ENCODE measurements at places on chromosomes 12 and 14. TPM values are rescaled to one million over a fixed set of nuclear protein-coding genes. Genes with fewer than 3 reads are reported as not detected.

KCNC2 gene
- total RNA-seq = 0.41 TPM

ZNF385A gene
- total RNA-seq = 18.6 TPM

SIRT4 gene
- total RNA-seq = 3.3 TPM

NFATC4 gene
- total RNA-seq = 120 TPM

CD163 gene
- total RNA-seq = 254 TPM

PZP gene
- not detected for total RNA-seq

DNA sequence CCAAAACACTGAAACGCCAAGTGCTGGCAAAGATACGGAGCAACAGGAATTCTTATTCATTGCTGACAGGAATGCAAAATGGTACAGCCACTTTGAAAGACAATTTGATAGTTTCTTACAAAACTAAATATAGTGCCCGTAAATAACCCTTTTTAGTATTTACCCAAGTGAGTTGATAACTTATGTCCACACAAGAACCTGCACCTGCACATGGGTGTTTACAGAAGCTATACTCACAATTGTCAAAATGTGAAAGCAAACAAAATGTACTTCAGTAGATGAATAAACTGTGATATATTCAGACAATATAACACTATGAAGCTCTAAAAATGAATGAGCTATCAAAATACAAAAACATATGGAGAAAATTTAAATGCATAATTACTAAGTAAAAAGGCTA is 86.6 kb downstream of the ATXN7L3B start:
- no peak for DNase-seq

- no peak for DNase-seq
Observed at GRCh38 chr12:83172866-83173649, 486.4 kb downstream of the TMTC2 start.

- no peak for DNase-seq
Observed at GRCh38 chr12:46548605-46549071, 176.1 kb upstream of the SLC38A2 start.

DNA sequence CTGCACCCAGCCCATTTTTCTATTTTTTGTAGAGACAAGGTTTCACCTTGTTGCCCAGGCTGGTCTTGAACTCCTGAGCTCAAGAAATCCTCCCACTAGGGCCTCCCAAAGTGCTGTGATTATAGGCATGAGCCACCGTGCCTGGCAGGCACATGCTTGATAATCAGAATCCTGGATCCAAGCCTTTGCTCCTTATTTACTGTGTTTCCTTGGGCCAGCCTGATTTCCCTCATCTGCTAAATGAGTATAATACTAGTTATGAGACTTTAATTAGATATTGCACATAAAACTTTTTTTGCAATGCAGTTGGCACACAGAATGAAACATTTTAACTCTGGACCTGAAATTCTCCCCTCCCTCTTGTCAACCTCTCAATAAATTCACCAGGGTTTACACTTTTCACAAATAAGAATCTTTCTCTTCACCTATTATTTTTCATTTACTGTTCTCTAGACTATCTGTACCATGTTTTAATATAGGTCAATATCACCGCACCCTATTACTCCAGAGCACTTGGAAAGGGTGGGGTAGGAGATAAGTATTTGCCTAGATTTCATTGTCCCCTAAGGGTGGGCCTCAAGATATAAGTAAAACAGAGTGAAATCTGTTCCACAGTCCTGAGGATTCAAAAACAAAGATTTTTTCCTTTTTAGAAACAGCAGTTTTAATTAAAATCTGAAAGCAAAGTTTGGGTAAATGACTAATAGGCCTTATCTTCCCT is 69.2 kb upstream of the NR2C1 start:
- DNase-seq = no peak

DNA sequence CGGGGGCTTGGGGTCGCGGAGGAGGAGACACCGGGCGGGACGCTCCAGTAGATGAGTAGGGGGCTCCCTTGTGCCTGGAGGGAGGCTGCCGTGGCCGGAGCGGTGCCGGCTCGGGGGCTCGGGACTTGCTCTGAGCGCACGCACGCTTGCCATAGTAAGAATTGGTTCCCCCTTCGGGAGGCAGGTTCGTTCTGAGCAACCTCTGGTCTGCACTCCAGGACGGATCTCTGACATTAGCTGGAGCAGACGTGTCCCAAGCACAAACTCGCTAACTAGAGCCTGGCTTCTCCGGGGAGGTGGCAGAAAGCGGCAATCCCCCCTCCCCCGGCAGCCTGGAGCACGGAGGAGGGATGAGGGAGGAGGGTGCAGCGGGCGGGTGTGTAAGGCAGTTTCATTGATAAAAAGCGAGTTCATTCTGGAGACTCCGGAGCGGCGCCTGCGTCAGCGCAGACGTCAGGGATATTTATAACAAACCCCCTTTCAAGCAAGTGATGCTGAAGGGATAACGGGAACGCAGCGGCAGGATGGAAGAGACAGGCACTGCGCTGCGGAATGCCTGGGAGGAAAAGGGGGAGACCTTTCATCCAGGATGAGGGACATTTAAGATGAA is 630 bp downstream of the FOS start:
- peak; percentile 94 for DNase-seq

GRCh38 chr12:104136577-104136976 is 1.4 kb downstream of the NFYB start:
- DNase-seq = no peak

- no peak for DNase-seq
Observed at GRCh38 chr14:74492776-74493342, at the start of gene NPC2. Gene NPC2 (minus strand): TSS chr14:74493305. CDS start chr14:74493274, 31 bp downstream.

GRCh38 chr12:82725741-82726140 is 39.0 kb downstream of the TMTC2 start:
- DNase-seq = no peak

- peak; percentile 61 for DNase-seq
Observed at GRCh38 chr12:69258655-69259054, 19.3 kb downstream of the CPSF6 start.

DNA sequence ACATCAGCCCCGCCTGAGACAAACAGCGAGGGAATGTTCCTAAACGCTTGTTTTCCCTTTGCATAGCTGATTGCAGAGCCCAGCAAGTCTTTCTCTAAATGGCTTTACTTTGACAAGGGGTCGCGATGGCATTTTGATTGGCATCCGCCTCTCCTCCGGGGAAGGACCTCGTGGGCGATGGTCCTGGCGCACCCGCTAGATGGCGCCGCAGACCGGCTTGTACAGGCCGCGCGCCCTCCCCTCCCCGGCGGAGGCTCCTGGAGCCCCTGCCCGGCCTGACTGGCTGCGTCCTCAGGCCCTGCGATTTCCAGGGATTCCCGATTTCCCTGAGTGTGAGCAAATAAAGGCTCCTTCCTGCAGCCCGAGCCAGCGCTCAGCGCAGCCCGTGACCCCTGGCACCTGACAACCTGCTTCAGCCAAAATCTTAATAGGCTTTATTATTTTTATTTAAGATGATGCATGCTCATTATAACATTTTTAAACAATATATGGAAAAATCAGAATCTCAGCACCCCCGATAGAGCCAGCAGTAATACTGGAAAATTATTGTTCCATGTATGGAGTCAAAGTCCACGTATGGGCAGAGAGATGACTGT is 468.3 kb downstream of the AACS start:
- DNase-seq = no peak

DNA sequence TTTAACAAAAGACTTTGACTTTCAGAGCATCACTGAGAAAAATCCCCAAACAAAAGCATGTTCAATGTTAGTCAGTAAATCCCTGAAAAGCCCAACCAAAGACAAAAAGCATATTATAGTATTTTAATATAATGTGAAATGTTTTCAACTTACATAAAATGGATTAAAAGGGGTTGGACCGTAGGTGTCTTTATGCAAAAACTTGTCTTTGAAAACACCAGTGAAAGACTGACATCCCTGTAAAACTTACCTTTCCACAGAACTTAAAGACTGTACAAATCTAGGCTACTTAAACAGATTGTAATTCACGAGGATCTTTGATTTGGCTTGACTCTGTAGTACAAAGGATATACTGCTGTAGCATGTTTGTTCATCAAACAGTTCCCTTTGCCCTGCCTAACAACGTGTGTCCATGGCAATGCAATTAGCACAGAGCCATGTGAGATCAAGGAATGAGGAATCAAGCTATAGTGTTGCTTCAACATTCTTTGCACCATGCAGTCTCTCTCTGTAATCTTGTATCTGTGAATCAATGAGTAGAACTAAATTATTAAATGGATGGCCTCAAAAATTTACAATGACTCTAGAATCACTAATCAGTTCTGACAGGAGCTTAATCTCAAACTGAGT is 138.5 kb upstream of the SYT1 start:
- DNase-seq = no peak

- DNase-seq = no peak
Observed at GRCh38 chr12:106893451-106893850, 62.3 kb upstream of the TMEM263 start.

DNA sequence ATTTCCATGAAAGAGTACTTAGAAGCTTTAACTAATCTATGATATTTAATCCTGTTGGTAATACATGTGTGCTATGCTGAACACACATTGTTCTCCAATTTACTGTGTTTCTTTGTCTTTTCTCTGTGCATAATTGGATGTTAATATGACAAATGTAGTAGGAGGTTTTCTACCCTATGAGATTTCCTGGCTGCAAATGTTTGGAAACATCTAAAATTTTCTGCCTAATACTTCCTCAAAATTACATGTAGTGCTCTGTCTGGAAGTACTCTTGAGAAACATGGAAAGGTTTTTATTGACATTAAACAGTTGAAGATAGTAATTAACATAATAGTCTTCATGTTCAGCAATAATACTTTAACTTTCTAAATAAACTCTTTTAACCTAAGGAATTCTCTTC is 213.0 kb downstream of the KITLG start:
- no peak for DNase-seq

- DNase-seq = no peak
Observed at GRCh38 chr12:25415004-25415403, 138.1 kb downstream of the LMNTD1 start.

DNA sequence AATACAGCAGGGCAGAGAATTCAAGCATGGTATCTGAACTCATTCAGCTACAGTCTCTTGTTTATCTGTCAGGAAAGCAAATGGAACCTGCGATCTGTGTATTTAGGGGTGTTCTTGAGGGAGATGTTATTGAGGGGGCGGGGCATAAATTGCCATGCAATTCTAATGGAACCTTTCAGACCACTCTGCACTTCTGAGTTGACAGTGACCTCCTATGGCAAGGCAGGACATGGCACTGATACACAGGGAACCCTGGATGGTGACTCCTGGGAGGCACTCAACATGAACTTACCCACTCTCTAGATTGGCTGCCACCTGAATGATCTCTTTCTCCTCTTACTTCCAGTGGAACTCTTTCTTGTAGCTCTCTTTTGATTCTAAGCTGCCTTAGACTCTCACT is 787.3 kb downstream of the VRK1 start:
- no peak for DNase-seq

DNA sequence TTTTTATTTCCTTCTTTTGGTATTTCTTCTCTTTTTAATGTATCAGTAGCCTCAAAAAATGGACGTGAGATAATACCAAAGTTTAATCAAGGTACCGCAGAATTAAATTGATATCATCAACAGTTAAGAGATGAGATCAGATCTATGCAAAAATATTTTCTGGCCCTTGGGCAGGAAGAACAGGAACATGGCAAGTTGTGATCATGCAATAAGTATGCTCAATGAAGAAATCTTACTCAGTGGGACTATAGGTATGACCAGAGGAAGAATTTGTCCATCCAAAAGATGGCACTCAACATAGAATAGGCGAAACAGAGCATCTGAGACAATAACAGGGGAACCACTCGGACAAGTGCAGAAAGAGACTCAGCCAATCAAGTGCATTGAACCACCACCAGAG is 914 bp upstream of the GARIN2 start:
- DNase-seq = no peak

DNA sequence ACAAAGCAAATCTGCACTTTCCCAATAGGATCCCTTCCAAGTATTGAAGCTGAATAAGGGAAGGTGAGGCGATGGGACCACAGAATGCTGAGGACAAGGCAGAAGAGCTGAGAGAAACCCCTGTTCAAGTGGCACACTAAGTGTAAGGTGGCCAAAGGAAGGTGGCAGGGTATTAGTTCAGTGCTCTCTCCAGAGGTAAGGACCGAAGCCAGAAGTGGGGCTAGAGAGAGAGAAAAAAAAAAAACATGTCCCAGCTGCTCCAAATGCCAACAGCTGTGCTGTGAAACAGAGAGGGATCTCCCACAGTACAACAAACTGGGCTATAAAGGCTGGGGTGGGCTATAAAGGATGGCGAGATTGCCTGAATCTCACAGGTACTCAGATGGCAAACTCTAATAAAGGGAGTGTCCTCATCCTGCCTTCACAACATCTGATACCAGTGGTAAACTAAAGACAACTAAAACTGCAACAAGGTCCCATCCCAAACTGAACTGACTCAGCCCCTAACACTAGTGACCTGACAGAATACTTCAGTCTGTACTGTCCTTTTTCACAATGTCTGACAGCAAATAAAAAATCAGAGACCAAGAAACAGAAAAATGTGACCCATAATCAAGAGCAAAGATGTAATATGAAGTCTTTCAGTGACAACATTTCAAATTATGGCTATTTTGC is 47.9 kb downstream of the CDK17 start:
- DNase-seq = no peak

DNA sequence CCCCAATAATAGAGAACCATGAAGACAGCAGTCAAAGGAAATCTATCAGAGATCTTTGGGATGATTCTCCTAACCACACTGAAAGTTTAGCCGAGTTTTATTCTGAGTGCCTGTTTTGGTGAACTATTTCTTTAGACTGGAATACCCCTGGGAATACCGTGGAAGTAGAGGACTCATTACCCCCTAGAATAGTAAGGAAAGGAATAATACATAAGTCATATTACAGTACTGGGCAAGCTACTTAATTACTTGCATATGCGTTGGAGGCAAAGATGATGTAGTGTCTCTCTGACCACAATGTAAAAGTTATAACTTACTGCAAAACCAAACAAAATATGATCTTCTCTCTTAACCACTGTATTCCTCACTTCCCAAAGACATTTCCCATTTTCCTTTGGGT is 25.5 kb downstream of the ZC2HC1C start:
- no peak for DNase-seq

DNA sequence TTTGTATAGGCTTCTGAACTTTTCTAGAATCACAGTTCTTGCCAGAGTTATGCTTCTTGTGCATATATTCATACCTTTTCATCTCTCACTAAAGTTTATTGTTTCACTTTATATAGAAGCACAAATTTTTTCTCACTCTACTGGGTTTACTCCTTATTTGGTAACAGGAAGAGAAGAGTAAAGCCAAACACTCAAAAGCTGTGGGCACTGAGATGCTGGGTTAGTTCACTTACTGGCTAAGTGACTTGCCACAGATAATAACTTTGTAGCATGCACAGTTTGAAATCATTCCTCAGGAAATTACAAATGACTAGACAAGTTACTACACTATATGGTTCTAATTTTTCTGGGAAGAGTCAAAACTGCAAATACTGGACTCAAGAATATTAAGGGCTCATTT is 7.8 kb downstream of the HIGD1C start:
- DNase-seq = no peak

- DNase-seq = no peak
Observed at GRCh38 chr12:94133964-94134795, 14.2 kb upstream of the PLXNC1 start.

- DNase-seq = no peak
Observed at GRCh38 chr12:98733667-98734350, 88.7 kb downstream of the APAF1 start.

- no peak for DNase-seq
Observed at GRCh38 chr12:38159092-38159551, 157.5 kb upstream of the ALG10B start.

Measured in sigmoid colon (tissue), 7 donors.